ENCODE measurements at places on chromosomes 6 and 20.

DNA sequence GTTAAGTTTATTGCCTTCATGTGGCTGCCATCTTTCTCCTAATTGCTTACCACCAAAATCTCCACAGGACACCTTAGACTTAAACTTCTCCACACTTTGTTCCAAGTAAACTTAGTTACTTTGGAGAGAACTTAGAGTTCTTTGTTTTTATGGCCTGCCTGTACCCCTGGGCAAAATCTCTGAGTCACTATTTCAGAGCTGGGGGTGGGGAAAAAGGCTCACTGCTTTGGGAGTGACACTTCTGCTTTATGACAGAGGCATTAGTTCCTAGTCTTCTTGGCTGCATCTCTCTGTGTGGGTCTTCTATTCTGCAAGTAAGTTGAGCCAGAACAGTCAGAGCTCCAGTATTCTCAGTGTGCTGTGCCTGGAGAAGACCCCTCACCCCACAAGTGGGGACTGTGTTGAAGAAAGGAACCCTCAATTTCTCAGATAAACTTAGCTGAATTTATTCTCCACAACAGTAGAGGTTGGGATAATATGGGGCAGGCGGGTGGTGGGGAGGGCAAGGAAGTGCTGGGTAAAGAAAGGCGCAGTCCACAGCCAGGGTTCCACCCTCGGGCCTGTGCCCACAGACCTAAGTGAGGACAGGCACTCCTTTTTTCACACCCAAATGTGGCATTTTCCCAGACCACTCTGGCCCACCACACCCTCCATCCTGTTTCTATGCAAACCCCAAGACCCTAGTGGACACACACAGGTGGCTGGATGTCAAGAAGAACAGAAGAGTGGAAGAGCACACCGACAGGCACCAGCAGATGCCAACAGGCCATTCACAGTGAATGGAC is 636.6 kb upstream of the MAN1A1 start:
- DNase-seq = no peak

DNA sequence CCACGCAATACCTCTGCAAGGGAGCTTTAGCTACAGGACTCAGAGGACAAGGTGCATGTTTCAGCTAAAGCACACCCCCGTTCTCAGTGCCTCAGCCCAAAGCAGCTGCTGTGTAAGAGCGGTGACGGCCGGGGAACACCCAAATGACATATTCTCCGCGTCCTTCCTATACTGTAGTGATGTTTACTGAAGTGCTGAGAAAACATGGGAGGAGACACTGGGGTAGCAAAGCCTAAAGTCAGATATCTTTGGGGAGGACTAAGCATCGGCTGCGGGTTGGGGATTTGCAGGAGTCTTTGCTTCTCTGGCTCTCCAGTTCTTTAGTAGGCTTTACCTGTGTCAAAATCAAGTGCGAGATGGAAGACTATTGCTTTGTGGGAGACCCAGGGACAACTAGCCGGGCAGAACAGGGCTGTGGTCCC is 1.7 kb downstream of the SLC22A23 start:
- no peak for DNase-seq

DNA sequence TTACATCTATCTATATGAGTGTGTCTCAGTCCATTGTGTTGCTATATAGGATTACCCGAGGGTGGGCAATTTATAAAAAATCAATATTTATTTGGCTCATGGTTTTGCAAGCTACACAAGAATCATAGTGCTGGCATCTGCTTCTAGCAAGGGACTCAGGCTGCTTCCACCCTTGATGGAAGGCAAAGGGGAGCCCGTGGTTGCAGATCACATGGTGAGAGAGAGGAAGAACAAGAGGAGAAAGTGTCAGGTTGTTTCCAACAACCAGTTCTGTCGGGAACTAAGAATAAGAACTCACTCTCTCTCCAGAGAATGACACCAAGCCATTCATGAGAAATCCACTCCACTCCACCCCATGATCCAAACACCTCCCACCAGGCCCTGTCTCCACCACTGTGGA is 48.2 kb upstream of the TENT5A start:
- DNase-seq = no peak

DNA sequence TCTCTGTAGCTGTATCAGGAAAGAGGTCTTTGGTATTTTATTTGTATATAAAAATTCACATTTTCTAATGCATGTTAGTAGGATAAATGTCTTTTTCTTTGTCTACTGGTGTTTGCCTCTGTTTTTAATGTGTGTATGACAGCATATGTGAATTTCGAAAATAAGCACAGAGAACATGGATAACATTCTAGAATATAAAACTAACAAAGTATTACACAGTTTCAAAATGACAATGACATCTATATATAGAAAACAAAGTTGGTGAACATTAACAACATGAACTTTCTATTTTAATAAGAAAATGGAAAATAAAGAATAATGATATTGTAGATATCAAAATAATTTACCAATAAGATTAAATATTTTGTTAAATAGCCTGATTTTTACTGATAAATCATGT is 608.0 kb downstream of the COL12A1 start:
- DNase-seq = no peak

- DNase-seq = no peak
Observed at GRCh38 chr6:42987533-42988451, 3.4 kb downstream of the PPP2R5D start.

DNA sequence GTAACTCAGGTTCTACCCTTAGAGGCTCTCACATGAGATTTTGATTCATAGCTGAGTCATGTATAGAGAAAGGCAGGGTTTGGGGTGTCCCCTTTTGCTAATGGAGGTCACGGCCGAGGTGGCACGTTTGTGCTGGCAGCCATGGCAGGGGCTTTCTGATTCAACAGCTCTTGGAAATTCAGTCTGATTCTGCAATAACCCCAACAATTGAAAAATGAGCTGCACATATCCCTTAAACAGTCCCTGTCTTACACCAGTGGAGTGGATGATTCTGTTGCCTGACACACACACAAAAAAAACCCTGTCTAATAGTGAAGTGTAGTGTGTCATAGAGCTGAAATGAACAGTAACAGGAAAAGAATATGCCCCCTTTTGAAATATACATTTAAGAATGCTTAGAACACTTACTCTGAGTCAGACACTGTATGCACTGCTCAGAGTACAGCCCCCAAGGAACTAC is 40.4 kb upstream of the ARG1 start:
- no peak for DNase-seq

GRCh38 chr6:85641522-85641896 is 1.2 kb downstream of the SYNCRIP start:
- DNase-seq = no peak

DNA sequence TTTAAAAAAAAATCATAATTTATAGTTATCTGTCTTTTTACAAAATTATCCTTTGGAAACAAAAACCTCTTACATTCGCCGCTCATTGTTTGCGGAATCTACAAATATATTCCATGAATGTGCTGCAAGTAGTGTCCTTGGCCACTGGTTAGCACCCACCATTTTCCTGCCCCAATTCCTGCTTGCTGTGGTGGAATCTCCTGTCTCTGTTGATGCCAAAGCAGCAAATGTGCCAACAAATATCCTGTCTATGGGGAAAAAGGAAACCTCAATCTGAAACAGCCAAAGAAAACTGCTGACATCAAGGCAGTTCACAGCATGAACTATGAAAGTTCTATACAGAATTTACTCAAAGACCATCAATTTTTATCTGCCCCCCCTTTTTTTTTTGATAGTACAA is 603.6 kb downstream of the COL12A1 start:
- no peak for DNase-seq

All from NCI-H1930 (cell line).